ENCODE measurements at places on chromosomes 11 and 22. TPM values are rescaled to one million over a fixed set of nuclear protein-coding genes. Genes with fewer than 3 reads are reported as not detected.
A peak's percentile ranks its signal among the peaks of the same experiment; 100 is the strongest.

DNA sequence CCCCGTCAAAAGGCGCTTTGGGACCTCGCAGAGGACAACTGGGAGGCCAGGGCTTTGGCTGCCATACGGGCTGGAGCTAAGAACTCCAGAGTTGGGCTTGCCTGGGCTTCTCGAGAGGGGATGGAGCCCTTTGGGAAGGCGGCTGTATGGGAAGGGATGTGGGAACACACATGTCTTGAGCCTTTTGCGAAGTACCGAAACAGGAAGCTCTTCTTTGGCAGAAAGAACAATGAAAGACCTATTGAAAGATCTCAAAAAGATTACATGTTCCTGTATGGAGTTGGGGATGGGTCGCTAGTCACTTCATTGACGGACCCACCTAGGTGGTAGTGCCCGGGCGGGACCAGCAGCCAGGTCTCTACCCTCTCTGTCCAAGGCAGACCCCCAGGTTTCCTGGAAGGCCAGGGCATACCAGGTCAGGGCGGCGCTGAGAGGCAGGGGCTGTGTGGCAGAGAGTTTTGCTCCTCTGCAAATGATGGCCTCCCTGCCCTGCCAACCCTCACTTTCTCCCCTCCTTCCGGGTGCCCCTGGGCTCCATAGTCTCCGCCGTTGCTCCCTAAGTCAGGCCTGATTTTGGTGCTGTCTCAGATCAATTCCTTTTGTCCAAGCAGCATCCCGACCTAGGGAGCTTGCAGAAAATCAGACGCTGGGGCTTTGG is 1.0 kb downstream of the ST14 start:
- no peak for DNase-seq

- DNase-seq: no peak
Observed at GRCh38 chr11:108486828-108487227, 11.4 kb downstream of the POGLUT3 start.

- DNase-seq: no peak
Observed at GRCh38 chr11:11281626-11282025, 71.4 kb downstream of the CSNK2A3 start.

GRCh38 chr11:48025984-48026340 is 45.6 kb downstream of the PTPRJ start:
- DNase-seq: no peak

- peak; percentile 84 for DNase-seq
Observed at GRCh38 chr11:74592441-74593362, at the start of gene POLD3. POLD3 (plus strand) TSS chr11:74592582; CDS start chr11:74592659, 77 bp downstream.

- DNase-seq: no peak
Observed at GRCh38 chr22:50014053-50014501, 1.5 kb upstream of the IL17REL start.

DNA sequence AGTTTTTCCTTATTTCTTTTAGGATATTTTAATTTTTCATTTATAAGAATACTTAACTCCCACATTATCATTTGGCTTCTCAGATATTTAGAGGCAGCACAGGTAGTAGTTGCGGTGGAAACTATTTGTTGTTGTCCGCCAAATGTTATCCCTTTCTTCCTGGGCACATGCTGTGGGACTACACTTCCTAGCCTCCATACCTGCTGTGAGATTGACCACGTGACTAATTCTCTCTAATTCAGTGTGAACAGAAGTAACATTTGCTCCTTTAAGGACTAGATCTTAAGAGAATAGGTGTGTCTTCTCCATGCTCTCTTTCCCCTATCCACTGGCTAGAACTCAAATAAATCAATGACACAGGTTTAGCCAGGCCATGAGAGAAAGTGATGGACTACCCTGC is 136.5 kb downstream of the ATG16L2 start:
- no peak for DNase-seq

DNA sequence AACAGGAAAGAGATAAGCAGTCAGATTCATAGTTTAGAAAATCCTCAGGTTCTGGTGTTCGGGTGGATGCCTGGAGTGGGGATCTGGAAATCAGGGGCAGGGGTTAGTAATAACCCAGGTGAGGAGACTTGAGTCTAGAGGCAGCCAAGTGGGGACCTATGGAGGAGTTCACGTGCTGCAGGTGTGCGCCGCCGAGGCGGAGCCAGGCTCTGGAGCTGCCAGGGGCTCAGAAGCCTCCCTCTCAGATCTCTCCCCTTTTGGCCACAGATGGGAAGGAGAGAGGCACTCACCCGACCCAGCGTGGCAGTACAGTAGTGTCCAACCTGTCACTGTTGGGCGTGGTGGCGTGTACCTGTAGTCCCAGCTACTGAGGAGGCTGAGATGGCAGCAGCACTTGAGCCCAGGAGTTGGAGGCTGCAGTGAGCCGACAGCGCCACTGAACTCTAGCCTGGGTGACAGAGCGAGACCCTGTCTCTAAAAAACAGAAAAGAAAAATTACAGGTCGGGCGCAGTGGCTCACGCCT is 27.5 kb downstream of the TXN2 start:
- DNase-seq: no peak

DNA sequence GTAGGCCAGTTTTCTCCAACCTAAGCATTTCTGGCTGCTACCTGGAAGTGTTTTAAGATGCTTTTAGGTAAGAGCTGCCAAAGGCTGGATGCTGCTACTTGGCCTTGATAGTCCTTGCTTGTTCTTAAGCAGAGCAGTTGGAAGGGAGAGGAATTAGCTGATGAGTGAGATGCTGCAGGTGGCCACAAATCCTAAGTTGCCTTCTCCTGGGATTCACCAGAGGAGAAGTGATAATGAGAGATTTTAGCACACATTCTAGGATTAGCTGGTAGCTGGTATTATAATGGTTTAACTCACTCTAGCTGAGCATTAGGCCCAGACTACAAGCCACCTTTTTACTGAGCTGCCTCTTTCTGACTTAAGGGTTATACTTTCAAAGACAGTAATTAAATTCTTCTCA is 442.9 kb upstream of the RAG2 start:
- DNase-seq: no peak

- DNase-seq: no peak
Observed at GRCh38 chr22:25447067-25447685, 117.3 kb upstream of the GRK3 start.

DNA sequence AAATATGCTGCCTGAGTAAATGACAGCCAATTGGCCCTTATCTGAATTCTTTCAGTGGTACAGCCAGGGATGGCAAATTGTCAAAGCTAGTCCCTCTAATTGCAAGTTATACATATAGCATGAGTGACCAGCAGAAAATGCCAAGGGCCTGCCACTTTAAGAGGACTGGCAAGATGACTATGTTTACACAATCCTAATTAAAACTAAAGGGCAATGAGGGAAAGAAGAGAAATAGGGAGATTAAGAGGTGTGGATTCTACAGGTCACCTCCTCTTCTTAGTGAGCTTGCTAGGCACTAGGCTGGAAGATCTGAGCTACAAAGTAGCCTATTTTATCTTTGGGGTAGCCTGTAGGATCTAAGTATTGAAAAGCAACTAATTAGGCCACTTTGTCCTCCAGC is 13.5 kb downstream of the NUMA1 start:
- DNase-seq: no peak

DNA sequence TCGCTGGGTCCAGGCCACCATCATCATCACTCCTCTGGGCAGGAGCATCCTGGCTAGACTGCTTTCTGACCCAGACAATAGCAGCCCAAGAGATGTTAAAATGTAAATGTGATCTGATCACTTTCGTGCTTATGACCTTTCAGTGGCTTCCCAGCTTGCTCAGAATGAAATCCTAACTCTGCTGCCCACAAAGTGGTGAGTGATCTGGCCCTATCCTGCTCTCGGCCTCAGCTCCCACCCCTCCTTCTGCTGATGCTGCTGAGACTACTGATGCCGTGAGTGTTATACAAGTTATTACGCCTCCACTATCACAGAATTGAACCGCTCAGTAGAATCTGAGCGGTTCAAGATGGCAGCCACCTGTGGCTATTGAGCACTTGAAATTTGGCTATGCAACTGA is 26.2 kb downstream of the ELF5 start:
- no peak for DNase-seq

DNA sequence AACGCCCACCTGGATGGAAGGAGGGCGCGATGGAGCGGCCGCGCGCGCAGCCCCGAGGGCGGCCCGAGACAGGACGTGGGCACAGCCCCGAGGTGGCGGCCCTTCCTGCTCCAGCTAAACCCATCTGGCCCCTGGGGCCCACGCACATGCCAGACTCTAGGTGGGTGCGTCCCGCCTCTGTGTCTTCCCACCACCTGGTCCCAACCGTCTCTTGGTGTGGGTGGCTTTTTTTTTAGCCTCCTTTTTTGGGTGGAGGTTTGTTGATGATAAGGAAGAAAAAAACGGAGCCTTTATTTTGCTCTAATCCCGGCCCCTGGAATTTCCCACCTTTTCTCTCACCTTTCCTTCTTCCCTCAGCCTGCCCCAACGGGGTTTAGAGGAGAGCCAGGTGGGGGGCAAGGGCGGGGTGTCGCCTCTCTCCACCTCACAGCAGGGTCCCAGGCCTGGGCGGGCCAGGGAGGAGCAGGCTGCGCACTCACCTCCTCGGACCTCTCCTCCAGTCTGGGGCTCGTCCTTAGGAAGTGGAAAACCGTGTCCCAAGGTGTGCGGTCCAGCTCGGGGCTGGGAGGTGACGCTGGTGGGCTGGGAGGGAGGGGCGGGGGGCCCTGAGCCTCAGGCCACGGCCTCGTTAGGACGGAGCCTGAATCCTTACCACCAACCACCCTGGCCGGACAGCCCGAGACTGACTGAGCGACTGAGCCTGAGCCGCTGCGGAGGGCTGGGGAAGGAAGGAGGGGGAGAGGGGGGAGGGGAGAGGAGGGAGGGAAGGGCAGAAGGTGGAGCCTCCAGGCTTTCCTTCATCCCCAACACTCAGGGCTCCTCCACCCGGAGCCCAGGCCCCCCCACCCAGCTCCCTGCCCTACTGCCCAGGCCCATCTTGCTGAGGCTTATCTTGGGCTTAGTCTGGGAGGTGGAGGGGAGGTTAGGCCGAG is at the start of gene SOX10:
Gene SOX10, minus strand, starts transcription at position 696 of the 932 bp plus-strand sequence. CDS start 771 bp downstream, outside the sequence.
- DNase-seq: no peak

- peak; percentile 27 for DNase-seq
Observed at GRCh38 chr11:45771193-45771565, 33.8 kb upstream of the SLC35C1 start.

Gene OR52E8
- not detected for total RNA-seq

Gene GRAP2
- not detected for total RNA-seq
